CD4-positive, alpha-beta T cell (primary cell): ENCODE measurements at places on chromosomes 4 and X.

GRCh38 chr4:36870121-36870520 is 374.4 kb upstream of the NWD2 start:
- DNase-seq: no peak

- DNase-seq: no peak
These were observed 39.9 kb upstream of the NFXL1 start for GRCh38 chr4:47954245-47954644.

DNA sequence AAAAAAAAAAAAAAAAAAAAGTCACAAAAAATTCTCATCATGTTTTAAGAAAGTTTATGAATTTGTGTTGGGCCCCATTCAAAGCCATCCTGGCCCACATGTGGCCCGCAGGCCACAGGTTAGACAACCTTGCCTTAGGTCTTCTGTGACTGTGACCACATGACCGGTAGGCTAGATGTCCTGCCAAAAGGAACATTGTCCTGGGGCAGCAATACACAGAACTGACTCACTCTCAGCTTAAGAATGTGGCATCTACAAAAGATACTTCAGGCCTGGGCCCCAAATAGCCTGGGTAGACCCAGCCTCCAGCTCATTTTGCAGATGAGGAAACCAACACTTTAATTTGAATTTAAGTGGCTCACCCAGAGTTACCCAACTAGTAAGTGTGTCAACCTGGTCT is 10.0 kb downstream of the AWAT2 start:
- no peak for DNase-seq

- DNase-seq: no peak
These were observed 197.0 kb upstream of the SLC7A11 start for GRCh38 chr4:138439143-138439581.

- DNase-seq: no peak
These were observed 89.3 kb downstream of the MGST2 start for GRCh38 chr4:139754938-139755337.
